ENCODE measurements at places on chromosomes 11 and 22. TPM values are rescaled to one million over a fixed set of nuclear protein-coding genes. Genes with fewer than 3 reads are reported as not detected.

ACRV1 gene
- total RNA-seq, result not detected

DNA sequence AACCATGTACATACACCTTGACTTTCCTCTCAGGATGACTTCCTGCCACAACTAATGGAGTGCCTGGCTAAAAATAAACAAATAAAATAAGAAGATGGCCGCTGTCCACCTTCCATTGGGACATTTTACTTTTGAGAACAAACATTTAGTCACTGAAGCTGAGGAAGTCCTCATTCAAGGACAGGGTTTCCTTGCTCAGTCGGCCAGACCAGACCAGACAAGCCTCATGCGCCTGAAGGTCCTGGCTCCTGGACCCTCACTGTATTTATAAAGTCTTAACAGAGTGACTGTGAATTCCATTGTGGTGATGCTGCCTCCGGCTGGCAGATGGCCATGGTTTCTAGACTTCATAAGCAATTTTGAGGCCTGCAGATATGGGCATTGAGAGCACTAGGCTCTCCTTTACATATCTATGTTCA is 114.5 kb downstream of the MAML2 start:
- DNase-seq, result peak; percentile 58

GRCh38 chr11:40291329-40291728 is 1168.1 kb downstream of the LRRC4C start:
- DNase-seq, result no peak

GRCh38 chr11:17510507-17511206 is 33.6 kb downstream of the USH1C start:
- no peak for DNase-seq
